WTC11 (cell line): ENCODE measurements at places on chromosomes 3 and 15.

- no peak for DNase-seq
Measured at GRCh38 chr15:31385736-31386135, 59.1 kb downstream of the KLF13 start.

DNA sequence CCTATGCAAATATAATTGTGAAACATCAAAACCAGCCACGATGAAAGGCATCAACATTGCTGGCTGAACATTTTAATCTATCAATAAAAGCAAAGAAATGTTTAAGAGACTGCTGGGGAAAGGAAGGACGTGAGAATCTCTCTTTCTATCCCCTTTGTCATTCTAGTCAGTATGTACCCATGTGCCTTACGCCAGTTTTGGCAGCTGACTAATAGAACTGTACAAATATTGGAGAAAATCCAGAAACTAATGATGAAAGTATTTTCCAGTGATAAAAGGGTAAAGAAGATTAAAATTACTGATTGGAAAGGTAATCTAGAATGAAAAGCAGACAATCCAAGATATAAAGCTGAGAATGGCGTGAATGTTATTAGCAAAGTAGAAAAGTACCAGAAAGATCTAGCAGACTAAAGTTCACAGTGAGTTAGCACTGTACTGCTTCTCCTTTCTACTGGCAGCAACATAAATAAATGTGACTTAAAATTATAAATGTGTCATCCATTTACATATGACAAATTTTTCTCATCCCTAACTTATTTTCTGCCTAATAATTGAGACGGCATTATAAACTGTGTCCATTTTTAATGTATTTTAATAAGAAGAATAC lies 401.9 kb upstream of the CNTN4 start:
- DNase-seq, result no peak

DNA sequence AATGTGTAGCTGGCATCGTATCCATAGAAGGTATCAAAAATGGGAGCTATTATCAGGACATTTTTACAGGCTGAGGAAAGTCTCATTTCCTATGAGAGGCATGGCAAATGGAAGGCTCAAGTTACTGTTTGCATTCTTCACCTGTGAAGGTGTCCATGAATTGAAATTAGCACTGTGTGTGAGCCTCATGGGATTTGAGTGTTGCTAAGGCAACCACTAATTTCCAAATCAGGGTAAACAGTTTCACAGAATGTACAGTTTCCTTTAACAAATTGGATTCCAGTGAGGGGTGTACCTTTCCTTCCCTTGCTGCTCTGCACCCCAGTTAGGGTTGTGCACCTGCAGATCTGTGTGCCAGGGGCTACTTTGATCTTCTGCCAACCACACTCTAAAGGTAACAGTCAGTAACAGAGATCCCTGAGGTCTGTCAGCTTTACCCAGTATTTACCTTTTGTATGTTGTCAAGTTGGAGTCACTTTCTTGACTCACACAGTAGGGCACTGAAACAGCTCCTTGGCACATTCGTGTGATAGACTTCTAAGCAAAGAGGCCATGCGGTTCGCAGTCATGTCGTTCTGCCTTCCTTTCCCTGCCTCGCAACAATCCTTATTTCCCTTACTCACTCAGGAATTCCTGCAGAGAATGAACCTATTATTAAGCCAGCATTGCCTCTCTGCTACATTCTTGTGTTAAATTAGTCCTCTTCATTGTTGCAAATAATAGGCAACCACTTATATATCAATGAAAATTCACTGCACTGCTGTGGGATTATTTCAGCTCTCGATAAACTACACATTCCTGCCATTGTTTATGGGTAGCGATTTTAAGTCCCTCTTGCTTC lies 129.8 kb upstream of the GBE1 start:
- DNase-seq, result no peak

DNA sequence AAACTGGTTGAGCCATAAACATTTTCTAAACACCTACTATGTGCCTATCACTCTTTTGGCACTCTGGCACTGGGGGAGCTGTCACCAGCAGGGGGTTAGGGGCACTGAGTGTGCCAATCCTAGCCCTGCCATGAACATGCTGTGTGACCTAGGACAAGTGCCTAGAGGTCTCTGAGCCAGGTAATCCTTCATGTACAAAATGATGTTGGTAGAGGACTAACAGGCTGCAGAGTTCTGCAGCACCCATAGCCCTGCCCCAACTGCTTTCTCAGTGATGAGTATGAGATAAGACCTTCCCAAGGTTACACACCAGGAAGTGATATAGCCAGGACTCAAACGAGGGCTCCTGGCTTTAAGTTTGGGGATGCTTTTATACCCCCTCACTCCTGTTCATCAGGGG lies 84.9 kb upstream of the SEC13 start:
- DNase-seq, result no peak

GRCh38 chr3:52216585-52217408 lies 8.6 kb downstream of the TLR9 start:
- DNase-seq, result no peak

- DNase-seq, result peak; percentile 48
Measured at GRCh38 chr15:69161079-69161877, 843 bp downstream of the GLCE start.

DNA sequence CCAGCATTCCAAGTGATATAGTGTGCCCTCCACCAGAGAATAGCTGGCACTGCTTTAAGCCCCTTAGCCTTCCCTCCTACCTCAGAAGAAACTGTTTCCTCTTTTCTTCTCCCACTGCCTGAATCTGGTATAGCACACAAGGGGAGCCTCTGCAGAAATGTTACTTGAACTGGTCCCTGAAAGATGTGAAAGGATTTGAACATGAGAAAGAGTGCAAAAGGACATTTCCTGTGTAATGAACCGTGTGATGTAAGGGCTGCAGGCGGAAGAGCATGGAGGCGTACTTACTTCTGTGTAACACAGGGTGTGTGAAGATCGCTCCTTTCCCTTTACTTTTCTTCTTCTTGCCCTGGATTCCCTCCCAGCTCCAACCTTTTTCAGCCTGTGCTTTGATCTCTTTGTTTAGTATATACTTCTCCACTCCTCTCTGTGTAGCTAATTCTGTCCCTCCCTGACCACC lies 8.4 kb downstream of the TMOD3 start:
- no peak for DNase-seq

GRCh38 chr3:184176377-184177330 lies 2.0 kb downstream of the AP2M1 start:
- DNase-seq, result peak; percentile 92

GRCh38 chr3:104687362-104687761 lies 679.3 kb upstream of the ALCAM start:
- DNase-seq, result no peak

DNA sequence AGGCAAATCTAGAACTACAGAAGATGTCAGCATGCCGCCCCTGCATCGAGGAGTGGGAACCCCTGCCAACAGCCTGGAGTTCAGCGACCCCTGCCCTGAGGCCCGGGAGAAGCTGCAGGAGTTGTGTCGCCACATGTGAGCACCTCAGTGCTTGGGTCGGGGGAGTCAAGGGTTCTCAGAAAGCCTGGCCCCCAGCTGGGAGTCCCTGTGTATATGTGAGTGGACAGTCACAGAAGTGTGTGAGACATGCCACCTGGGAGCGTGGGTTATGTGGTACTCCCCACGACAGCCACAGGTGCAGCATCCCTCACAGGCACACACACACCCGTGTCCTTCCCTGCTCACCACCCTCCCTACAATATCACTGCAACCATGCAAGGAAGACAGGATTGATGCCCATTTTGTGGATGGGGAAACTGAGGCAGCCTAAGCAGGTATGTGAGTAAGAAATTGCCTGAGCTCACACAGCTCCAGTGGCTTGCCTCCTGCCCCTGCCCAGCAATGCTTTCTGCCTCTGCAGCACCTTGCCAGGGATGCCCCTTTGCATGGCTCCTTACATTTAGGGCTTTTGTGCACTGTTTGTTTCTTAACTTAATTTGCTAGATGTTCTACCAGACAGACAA lies 28.3 kb downstream of the C3orf20 start:
- no peak for DNase-seq

- no peak for DNase-seq
Measured at GRCh38 chr15:71143373-71144310, 28.4 kb downstream of the THSD4 start.

- no peak for DNase-seq
Measured at GRCh38 chr3:150259526-150260397, 148.3 kb upstream of the TSC22D2 start.

DNA sequence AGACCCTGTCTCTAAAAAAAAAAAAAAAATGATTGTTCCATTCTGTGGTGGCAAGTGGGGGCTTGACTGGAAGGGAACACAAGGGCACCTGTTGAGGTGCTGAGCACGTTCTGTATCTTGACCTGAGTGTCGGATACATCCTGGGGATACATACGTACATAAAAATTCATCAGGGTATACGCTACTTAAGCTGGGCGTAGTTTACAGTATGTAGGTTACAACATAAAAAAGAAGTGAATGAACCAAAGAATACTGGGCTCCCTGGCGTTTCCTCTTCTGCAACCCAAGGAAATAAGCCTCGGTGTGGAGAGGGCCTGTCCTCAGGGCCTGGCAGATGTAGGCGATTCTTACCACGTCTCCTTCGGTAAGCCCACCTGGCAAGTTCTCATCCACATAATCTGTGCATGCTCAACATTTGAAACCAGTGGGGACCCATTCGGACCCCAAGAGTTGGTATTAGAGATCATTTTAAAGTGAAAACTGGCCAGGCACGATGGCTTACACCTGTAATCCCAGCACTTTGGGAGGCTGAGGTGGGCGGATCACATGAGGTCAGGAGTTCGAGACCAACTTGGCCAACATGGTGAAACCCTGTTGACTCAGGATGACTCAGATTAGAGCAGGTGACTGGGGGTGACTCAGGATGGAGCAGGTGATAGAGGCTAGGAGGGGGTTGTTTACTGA lies 5.1 kb upstream of the MUC20 start:
- no peak for DNase-seq
